Endodermal cell (in vitro differentiated cells): ENCODE measurements at places on chromosomes 11 and 22.

DNA sequence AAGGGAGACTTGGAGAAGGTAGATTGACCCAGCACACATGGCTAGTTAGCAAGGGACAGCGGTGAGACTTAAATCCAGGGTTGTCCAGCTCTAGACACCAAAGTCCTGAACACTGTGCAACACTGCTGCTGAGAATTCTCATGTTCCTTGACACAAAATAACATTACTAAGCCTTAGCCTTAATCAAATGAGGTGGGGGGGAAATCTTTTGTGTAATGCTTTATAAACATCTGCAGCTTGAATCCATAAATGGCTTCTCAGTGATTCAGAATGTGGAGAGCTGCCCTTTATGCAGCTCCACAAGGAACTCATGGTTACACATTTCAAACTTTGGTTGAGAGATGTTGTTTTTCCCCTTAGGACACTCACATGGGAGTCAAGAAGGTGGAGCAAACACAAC, 80.0 kb downstream of the CD44 start:
- no peak for DNase-seq
- no peak overlapping the region for H3K4me3 ChIP-seq
- no peaks in the 10 kb centered on the region for H3K36me3 ChIP-seq
- no peaks in the 10 kb centered on the region for H3K4me1 ChIP-seq
- no peaks in the 10 kb centered on the region for H3K27me3 ChIP-seq

GRCh38 chr11:62708392-62708791, 916 bp downstream of the GNG3 start:
- H3K27me3 ChIP-seq, result no peaks in the 10 kb centered on the region
- H3K4me1 ChIP-seq, result peaks cover 27% of the 10 kb centered on the region
- H3K36me3 ChIP-seq, result peaks cover 57% of the 10 kb centered on the region
- H3K4me3 ChIP-seq, result peak overlapping the region; percentile 88

GRCh38 chr11:77384571-77384970, 83.1 kb upstream of the GDPD4 start:
- no peak overlapping the region for H3K4me3 ChIP-seq
- H3K27ac ChIP-seq, result no peak overlapping the region
- no peaks in the 10 kb centered on the region for H3K4me1 ChIP-seq
- peaks cover 43% of the 10 kb centered on the region for H3K36me3 ChIP-seq

- peaks cover 42% of the 10 kb centered on the region for H3K36me3 ChIP-seq
- no peaks in the 10 kb centered on the region for H3K27me3 ChIP-seq
- H3K4me1 ChIP-seq, result peaks cover 4% of the 10 kb centered on the region
- peak; percentile 94 for DNase-seq
- peak overlapping the region; percentile 96 for H3K27ac ChIP-seq
Measured at GRCh38 chr11:125626288-125626950, 1.5 kb downstream of the CHEK1 start.

DNA sequence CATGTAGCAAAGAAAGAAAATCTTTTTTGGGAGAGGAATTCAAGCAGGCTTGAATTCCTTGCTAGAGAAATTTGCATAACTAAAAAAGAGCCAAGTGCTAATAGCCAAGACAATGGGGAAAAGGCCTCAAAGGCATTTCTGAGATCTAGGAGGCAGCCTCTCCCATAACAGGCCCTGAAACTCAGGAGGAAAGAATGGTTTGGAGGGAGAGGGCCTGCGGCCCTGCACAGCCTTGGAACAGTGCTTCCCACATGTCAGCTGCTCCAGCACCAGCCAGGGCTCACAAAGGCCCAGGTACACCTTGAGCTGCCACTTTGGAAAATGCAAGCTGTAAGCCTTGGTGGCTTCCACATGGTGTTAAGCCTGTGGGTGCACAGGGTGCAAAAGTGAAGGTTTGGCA, 55.5 kb upstream of the TSPAN18 start:
- no peaks in the 10 kb centered on the region for H3K4me1 ChIP-seq
- H3K27ac ChIP-seq, result peak overlapping the region; percentile 22
- no peaks in the 10 kb centered on the region for H3K27me3 ChIP-seq
- H3K4me3 ChIP-seq, result no peak overlapping the region
- peak; percentile 82 for DNase-seq

- peaks cover 46% of the 10 kb centered on the region for H3K36me3 ChIP-seq
- no peak overlapping the region for H3K27ac ChIP-seq
- no peaks in the 10 kb centered on the region for H3K4me1 ChIP-seq
- DNase-seq, result no peak
- no peak overlapping the region for H3K4me3 ChIP-seq
- H3K27me3 ChIP-seq, result no peaks in the 10 kb centered on the region
Measured at GRCh38 chr22:17705546-17705945, 67.0 kb downstream of the BCL2L13 start.

DNA sequence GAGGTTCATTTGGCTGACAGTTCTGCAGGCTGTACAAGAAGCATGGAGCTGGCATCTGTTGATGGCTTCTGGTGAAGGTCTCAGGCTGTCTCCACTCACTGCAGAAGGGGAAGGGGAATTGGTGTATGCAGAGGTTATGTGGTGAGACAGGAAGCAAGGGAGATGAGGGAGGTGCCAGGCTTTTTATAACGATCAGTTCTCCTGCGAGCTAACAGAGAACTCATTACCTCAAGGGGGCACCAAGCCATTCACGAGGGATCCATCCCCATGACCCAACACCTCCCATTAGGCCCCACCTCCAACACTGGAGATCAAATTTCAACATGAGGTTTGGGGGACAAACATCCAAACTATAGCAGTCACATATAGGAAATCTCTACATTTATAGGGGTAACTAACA, 38.7 kb upstream of the E2F8 start:
- H3K4me3 ChIP-seq, result no peak overlapping the region
- H3K4me1 ChIP-seq, result peaks cover 4% of the 10 kb centered on the region
- no peaks in the 10 kb centered on the region for H3K27me3 ChIP-seq
- H3K27ac ChIP-seq, result no peak overlapping the region

DNA sequence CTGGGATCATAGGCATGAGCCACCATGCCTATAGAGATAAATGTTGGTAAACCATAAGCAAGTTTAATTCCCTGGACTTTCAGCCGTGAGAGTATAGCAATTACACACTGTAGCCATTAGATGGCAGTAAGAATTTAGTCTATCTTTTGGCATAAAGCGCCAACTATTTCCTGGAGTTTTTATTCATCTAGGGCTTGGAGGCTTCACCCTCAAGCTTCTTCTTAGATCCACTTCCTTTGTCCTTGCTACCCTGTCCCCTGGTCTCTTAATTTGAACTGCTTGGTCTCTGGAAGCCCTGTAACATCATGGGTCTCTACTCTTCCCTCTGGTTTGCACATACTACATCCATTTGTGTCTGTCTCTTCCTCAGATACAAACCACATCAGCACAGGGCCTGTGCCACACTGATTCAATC, 38.2 kb downstream of the OR10A6 start:
- H3K4me3 ChIP-seq, result no peak overlapping the region
- H3K27me3 ChIP-seq, result no peaks in the 10 kb centered on the region
- peaks cover 29% of the 10 kb centered on the region for H3K36me3 ChIP-seq
- H3K4me1 ChIP-seq, result no peaks in the 10 kb centered on the region
- no peak overlapping the region for H3K27ac ChIP-seq

- H3K27ac ChIP-seq, result peak overlapping the region; percentile 28
- no peak for DNase-seq
- H3K4me3 ChIP-seq, result peak overlapping the region; percentile 88
- H3K27me3 ChIP-seq, result no peaks in the 10 kb centered on the region
- peaks cover 20% of the 10 kb centered on the region for H3K4me1 ChIP-seq
- peaks cover 15% of the 10 kb centered on the region for H3K36me3 ChIP-seq
Measured at GRCh38 chr11:72039031-72039855, 40.5 kb downstream of the IL18BP start.

GRCh38 chr11:11044137-11044855, 186.4 kb upstream of the ZBED5 start:
- DNase-seq, result no peak
- no peak overlapping the region for H3K4me3 ChIP-seq
- no peaks in the 10 kb centered on the region for H3K36me3 ChIP-seq
- H3K27ac ChIP-seq, result no peak overlapping the region
- no peaks in the 10 kb centered on the region for H3K4me1 ChIP-seq

- no peak overlapping the region for H3K4me3 ChIP-seq
- DNase-seq, result no peak
- no peak overlapping the region for H3K27ac ChIP-seq
Measured at GRCh38 chr11:70506658-70506970, 108.3 kb downstream of the CTTN start.

DNA sequence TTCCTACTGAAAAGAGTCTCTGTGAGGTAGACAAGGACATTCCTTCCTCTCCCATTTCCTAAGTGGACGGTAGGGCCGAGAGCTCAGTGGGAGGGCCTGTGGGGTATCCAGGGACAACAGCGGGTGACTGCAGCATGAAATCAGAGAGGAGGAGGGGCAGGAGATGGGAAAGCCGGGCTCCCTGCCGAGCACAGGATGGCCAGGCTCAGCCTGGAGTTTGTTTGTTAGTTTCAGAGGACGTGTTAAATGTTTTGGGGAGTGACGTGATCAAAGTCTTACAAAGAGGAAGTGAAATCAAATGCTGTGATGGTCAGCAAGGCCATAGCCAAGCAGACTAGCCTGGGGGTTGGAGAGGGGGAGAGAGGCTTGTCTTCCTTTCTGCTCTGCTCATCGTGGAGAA, 152.7 kb downstream of the ADAMTS15 start:
- no peak overlapping the region for H3K4me3 ChIP-seq
- no peaks in the 10 kb centered on the region for H3K36me3 ChIP-seq
- H3K27me3 ChIP-seq, result no peaks in the 10 kb centered on the region
- peaks cover 2% of the 10 kb centered on the region for H3K4me1 ChIP-seq
- peak; percentile 93 for DNase-seq

GRCh38 chr11:16418428-16419097, 62.2 kb upstream of the SOX6 start:
- no peak for DNase-seq
- no peaks in the 10 kb centered on the region for H3K27me3 ChIP-seq
- no peak overlapping the region for H3K27ac ChIP-seq
- no peaks in the 10 kb centered on the region for H3K36me3 ChIP-seq

GRCh38 chr11:122141725-122142124, 25.7 kb upstream of the BLID start:
- no peaks in the 10 kb centered on the region for H3K4me1 ChIP-seq
- H3K27ac ChIP-seq, result no peak overlapping the region
- no peaks in the 10 kb centered on the region for H3K36me3 ChIP-seq

DNA sequence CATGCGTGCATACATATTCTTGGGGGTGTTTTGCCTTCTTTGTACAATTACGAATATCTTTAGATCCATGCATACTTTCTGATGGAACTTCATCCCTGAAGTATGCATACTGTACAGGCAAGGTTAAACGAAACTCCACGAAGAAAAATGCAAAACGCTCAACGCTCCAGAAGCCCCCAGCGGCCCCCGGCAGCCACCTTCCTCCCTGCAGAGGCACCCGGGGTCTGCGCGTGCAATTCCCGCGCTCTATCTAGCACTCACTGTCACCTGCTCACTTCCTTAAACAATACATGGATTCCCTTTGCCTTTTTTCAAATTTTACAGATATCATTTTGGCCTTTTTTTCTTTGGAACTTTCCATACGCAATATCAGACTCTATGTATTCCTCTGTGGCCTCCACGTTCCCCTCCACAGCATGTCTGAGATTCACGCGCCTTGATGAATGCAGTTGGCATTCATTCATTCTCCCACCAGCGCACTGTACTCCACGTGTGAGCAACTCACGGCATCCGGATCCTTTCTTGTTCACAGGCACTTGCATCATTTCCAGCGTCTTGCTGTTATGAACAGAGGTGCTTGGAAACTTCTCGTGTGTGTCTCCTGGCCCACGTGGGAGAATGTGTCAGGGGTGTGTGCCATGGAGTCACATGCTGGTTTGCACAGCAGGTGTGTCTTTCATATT, 214.3 kb downstream of the CTTN start:
- H3K4me1 ChIP-seq, result no peaks in the 10 kb centered on the region
- H3K4me3 ChIP-seq, result no peak overlapping the region
- DNase-seq, result no peak
- H3K36me3 ChIP-seq, result no peaks in the 10 kb centered on the region
- no peaks in the 10 kb centered on the region for H3K27me3 ChIP-seq
- H3K27ac ChIP-seq, result no peak overlapping the region

GRCh38 chr11:1879941-1880720, 11.6 kb downstream of the PRR33 start:
- H3K36me3 ChIP-seq, result no peaks in the 10 kb centered on the region
- no peak for DNase-seq
- H3K4me3 ChIP-seq, result no peak overlapping the region
- H3K27me3 ChIP-seq, result peaks cover 2% of the 10 kb centered on the region
- H3K4me1 ChIP-seq, result no peaks in the 10 kb centered on the region

- no peak overlapping the region for H3K4me3 ChIP-seq
- H3K27ac ChIP-seq, result no peak overlapping the region
- peaks cover 97% of the 10 kb centered on the region for H3K27me3 ChIP-seq
- peaks cover 8% of the 10 kb centered on the region for H3K4me1 ChIP-seq
Measured at GRCh38 chr22:19166421-19166820, 12.1 kb downstream of the SLC25A1 start.

DNA sequence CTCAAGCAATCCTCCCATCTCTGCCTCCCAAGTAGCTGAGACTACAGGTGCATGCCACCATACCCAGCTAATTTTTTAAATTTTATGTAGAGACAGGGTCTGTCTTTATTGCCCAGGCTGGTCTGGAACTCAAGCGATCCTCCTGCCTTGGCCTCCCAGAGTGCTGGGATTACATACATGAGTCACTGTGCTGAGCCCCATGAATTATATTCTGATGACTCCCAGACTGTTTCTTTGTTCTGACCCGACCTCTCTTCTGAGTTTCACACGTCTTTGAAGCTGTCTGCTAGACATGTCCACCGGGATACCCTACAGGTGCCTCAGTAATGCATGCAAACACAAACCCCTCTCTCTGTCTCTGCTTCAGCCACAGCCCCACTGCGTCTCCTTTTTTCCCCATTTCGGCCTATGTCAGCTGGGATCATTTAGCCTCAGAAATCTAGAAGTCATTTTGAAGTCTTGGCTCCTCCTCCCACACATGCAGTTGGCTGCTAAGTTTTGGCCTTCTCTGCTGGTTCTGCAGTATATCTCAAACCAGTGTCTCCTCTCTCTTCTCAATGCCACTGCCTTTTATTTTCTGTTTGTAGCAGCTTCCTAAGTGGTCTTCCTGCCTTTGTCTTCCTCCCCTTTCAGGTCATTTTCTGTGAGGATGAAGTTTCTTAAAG, 4.8 kb downstream of the VPS26B start:
- peaks cover 4% of the 10 kb centered on the region for H3K36me3 ChIP-seq
- H3K27me3 ChIP-seq, result no peaks in the 10 kb centered on the region
- no peak overlapping the region for H3K4me3 ChIP-seq

DNA sequence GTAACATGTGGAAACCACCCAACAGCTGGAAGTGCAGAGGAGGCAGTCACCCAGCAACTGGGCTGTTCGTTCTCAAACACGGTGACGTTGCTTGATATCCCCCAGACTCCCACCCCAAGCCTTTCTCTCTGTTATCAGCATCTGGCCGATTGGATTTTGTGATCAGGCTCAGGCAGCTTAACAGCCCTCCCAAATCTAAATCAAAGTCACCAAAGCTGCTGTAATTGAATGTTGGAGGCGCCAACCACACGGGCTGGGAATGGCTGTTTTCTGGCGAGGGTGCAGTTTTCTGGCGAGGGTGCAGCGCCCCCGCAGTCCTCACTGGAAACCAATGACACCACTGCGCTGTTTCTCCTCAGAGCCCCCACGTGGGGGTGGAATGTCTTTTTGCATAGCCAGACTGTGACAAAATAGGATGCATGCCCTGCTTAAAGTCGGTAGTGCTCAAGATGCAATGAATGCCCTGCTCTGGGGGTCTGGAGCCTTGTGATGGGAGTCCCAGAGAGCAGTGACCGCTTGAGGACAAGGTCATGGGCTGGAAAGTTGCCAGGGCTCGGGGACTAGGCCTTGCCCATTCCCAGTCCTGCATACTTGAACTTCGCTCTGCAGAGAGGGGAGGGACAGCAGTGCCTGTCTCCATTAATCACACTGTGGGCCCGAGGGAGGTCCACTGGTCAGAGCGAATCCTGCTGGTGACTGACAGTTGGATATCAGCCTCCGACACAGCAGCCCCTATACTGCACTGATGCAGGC, 105.3 kb downstream of the MORC2 start:
- peaks cover 6% of the 10 kb centered on the region for H3K4me1 ChIP-seq
- H3K36me3 ChIP-seq, result no peaks in the 10 kb centered on the region
- no peak overlapping the region for H3K4me3 ChIP-seq
- H3K27me3 ChIP-seq, result no peaks in the 10 kb centered on the region
